NAMALWA (cell line): ENCODE measurements at places on chromosomes 2 and 18.

DNA sequence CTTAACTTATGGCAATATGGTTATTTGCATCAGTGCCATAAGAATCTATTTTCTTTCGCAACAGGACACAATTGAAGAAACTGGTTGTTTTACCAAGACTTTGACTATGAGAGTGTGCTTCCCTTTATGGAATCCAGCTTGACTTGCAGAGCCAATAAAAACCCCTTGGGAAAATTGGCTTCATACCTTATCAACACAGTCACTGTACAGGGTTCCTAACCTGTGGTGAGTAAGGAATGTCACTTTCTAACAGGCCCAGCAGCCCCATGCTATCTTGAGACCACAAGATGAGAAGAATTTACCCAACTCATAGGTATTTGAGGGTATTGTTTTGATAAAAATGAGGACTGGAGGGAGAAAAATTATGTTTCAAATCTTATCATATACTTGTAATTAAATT lies 418.5 kb upstream of the MAP2 start:
- no peak for DNase-seq

GRCh38 chr2:175350105-175350504 lies 168.6 kb upstream of the ATP5MC3 start:
- no peak for DNase-seq

- DNase-seq: no peak
These were observed 21.2 kb downstream of the CLUL1 start for GRCh38 chr18:617970-618504.

GRCh38 chr2:96265349-96265839 lies 403 bp downstream of the TMEM127 start:
- DNase-seq: no peak

DNA sequence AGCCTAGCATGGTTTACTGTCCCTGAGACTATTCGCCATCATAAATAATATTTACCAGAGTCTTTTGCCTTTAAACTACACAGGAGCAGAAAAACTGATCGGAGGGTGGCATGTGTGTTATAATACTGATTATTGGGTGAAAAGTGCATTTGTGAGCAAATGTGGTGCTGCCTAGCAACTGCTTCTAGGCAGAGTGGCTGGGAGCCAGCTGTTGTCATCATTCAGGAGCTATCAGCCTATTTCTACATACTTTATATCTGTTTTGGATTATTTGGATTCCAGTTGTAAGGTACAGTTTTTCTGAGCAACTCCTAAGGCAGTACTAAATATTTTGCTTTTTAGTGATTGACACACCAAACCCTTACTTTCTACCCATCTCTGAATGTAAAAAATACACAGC lies 75.0 kb upstream of the MSTN start:
- no peak for DNase-seq

- no peak for DNase-seq
These were observed 153.6 kb downstream of the CCDC85A start for GRCh38 chr2:56337342-56337741.

DNA sequence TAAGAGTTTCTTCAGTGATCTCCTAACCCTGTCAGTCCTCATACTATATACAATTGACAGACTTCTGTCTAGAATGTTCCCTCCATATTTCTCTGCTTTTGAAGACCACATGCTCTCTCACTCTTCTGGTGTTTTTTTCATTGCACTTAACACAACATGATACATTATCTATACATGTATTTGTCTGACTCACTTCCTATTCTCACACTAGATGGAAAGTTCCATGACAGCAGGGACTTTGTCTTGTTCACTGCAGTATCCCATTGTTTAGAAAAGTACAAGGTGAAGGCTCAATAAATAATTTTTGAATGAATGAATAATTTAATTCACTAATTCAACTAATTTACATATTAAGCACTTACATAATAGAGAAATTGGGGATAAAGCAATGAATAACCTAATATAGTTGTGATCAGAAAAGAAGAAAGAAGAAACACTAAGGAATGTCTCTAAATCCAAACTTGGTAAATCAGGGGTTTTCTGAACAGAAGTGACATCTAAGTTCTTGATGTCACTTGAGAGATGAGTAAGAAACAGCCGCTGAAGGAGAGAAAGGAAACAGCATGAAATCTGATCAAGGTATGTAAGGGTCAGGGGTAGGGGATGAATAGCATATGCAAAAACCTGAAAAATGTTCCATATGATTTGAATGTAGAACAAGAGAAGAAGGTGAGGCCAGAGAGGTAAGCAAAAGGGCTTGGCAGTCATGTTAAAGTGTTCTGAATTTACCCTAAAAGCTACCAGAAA lies 42.4 kb downstream of the MBD2 start:
- DNase-seq: no peak

- no peak for DNase-seq
These were observed 59.2 kb downstream of the GYPC start for GRCh38 chr2:126715111-126715510.

GRCh38 chr2:169291517-169291916 lies 70.8 kb downstream of the LRP2 start:
- DNase-seq: no peak

DNA sequence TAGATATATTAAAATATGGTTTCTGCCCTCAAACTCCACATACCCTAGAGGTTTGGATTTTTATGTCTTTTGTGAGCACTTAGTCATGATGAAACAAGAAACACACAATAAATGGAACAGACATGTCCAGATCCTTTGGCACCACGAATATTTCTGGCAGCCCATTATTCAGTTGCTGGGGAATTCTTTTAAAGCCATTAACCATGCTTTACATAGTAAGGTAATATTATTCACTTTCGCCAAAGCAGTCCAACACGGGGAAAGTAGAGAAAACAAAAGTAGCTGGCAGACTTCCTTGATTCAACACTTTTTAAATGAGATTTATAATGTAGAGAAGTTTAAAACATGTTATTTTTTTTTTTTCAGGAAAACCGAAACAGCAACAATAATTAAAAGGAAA lies 235.4 kb downstream of the PIEZO2 start:
- DNase-seq: no peak

DNA sequence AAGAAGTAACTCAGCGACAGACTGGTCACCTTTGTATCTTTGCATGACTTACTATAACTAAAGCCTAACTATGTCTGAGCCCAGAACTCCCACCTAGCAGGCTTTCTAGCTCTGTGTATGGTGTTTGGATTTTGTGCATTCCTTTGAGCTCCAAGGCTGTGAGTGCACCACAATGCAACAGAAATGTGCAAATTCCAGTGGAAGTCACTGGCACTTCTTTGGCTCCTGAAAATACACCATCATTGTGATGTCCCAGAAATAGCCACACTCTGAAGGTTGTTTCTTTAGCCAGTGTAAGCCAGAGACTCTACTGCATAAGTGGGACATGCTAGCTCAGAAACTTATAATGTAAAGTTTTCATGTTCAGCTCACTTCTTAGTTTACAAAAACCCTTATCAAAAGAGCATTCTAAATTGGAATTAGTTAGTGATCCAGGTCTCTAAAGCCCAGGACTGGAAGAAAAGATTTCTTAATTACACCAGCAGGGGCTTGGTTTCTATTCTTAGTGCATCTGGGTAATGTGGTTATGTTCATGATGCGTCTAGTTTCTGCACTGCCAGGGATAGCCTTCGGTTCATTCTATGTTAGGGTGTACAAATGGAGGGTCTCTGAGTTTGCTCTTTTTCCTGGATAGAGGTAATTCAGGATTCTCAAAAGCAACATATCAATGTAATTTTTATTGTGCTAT lies 1239.5 kb upstream of the ZEB2 start:
- no peak for DNase-seq
